A549 treated with Hydrocortisone at 1 μM for 4 hours (cell line): ENCODE measurements at places on chromosomes 6 and 20. TPM values are rescaled to one million over a fixed set of nuclear protein-coding genes. Genes with fewer than 3 reads are reported as not detected.

The GCNT2 gene
- total RNA-seq, result 4.6 to 7.8 TPM (median 4.9 TPM) in 5 replicates

The SLC13A3 gene
- 0.09 to 0.14 TPM in 2 of 5 replicates, not detected in the others for total RNA-seq

The THEMIS gene
- total RNA-seq, result not detected in 5 replicates

The CABLES2 gene
- total RNA-seq, result 4.4 to 6.4 TPM (median 5.7 TPM) in 5 replicates

The PEX7 gene
- total RNA-seq, result 4.7 to 5.7 TPM (median 5.1 TPM) in 5 replicates
